ENCODE measurements at places on chromosomes 5 and 9.

DNA sequence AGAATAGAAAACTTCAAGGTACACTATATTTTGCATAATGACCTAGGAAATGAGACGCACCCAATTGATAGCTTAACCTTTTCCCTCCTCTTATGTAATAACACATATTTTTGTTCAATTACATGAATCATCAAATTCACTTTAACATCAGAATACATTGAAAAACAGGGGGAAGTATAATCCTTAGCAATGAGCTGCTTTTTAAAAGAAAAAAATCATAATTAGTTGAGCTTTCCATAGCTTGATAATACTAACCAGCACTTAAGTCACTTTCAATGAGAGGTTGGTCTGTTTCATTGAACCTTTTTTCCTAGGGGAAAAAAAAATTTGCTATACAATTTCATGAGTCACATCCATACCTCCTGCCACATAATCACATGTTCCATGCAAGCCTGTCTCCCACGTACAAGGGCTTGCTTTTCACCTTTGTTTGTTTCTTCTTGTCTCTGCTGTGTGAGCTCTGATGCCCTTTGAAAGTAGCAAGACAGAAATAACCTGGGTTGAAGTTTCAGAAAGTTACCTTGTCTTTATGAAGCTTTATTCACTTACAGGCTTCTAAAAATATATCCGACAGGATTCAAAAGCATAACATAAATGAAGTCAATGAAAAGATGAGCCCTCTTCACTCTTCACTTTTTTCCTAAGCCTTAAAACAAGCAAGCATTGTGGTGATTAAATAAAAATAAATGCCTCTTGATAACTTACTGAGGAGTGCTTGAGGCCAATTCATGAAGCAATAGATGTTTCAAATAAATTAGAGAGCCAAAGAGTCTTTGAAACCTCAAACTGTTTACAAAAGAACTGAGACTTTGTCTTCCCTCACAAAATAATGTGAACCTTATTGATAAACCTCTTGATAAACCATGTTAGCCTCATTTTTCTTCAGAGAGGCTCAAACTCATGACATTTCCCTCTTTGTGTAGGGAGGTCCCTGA is 108.5 kb downstream of the FEM1C start:
- no peak for DNase-seq

GRCh38 chr5:134413046-134413445 is 1.4 kb upstream of the CDKN2AIPNL start:
- DNase-seq, result no peak

- no peak for DNase-seq
Measured at GRCh38 chr9:132648685-132649084, 21.1 kb downstream of the DDX31 start.

DNA sequence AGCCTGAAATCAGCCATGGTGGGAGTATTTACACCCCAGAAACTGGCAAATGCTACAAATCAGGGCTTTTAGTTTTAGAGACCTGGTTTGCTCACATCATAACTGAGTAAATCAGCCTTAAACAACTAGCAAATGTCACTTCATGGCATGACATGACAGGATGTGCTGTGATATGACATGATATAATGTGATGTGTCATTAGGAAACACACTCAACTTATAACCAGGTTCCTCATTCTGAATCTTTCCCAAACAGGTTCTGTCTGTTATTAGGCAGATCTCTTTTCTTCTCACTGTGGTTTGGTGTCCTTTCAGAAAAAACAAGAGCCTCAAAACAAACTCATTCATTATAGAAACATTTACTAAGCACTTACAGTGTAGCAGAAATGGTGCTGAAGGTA is 90.5 kb downstream of the ADAMTS12 start:
- no peak for DNase-seq

- DNase-seq, result no peak
Measured at GRCh38 chr5:150946351-150946905, 41.6 kb upstream of the ZNF300 start.

- no peak for DNase-seq
Measured at GRCh38 chr5:86979811-86980411, 287.8 kb upstream of the RASA1 start.

GRCh38 chr5:139708877-139709581 is 60.9 kb downstream of the CXXC5 start:
- no peak for DNase-seq

DNA sequence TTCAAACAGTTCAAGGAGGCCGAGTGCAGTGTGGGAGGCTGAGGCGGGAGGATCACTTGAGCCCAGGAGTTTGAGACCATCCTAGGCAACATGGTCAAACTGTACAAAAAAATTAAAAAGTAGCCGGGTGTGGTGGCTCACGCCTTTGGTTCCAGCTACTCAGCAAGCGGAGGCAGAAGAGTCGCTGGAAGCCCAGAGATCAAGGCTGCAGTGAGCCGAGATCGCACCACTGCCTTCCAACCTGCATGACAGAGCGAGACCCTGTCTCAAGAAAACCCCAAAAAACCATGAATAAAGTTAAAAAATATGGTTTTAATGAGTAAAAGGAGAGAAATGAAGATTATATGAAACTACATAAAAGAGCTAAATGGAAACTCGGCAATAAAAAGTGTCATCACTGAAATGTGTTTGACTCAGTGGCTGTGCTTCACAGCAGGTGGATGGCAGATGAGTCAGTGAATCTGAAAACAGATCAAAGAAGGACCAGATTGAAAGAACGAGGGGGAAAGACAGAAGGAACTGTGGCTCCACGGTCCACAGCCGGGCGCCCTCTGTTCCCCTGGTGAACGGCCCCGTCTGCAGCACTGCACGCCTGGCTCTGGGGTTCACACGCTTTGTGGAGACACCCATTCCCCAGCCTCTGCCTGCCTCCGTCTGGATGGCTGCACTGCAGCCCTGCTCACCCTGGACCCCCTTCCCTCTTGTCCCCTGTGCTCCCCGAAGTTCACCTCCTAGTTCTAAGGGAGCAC is 25.1 kb downstream of the EXD3 start:
- no peak for DNase-seq

- DNase-seq, result no peak
Measured at GRCh38 chr5:94754824-94755223, 136.4 kb downstream of the SLF1 start.

- DNase-seq, result no peak
Measured at GRCh38 chr9:98879963-98880310, 63.8 kb upstream of the COL15A1 start.
